ENCODE measurements at places on chromosomes 3 and 15. TPM values are rescaled to one million over a fixed set of nuclear protein-coding genes. Genes with fewer than 3 reads are reported as not detected.

Gene FBXL2
- 1.6 TPM for total RNA-seq

Gene C3orf18
- total RNA-seq = 2.1 TPM

Gene LDHAL6B
- total RNA-seq = not detected

Gene PRR20G
- not detected for total RNA-seq

Gene C2CD4A
- total RNA-seq = 1.1 TPM

Gene APH1B
- total RNA-seq = 6.1 TPM

Gene CALML4
- 118 TPM for total RNA-seq

Gene ZNF197
- total RNA-seq = 10.1 TPM

Gene DUOXA2
- 4.9 TPM for total RNA-seq

Gene LMAN1L
- not detected for total RNA-seq

Gene IGSF10
- total RNA-seq = 0.89 TPM

Gene MEIS2
- total RNA-seq = 11.3 TPM

Gene FSTL1
- 34.4 TPM for total RNA-seq

Gene PLXNB1
- total RNA-seq = 114 TPM

Gene TMCO5A
- not detected for total RNA-seq

Gene XCR1
- 0.64 TPM for total RNA-seq

Gene KNG1
- 2.3 TPM for total RNA-seq

Gene SCN11A
- 0.12 TPM for total RNA-seq

Gene XYLB
- total RNA-seq = 18.0 TPM

Gene GAP43
- 0.61 TPM for total RNA-seq

Gene FBXO40
- total RNA-seq = not detected

Gene KCNMB3
- total RNA-seq = 1.5 TPM

Gene FLNB
- total RNA-seq = 585 TPM

Gene SLMAP
- total RNA-seq = 75.7 TPM

Gene CEP63
- 19.7 TPM for total RNA-seq

Gene CEP19
- 0.78 TPM for total RNA-seq

Gene SUSD5
- 0.37 TPM for total RNA-seq

Gene NR2E3
- total RNA-seq = 0.67 TPM

Gene RGMA
- total RNA-seq = 2.5 TPM

Gene LMOD3
- 0.17 TPM for total RNA-seq

Gene UNC13C
- total RNA-seq = 0.28 TPM

Gene CD86
- total RNA-seq = 1.7 TPM

Gene MCTP2
- total RNA-seq = 64.8 TPM

Gene HACL1
- 16.5 TPM for total RNA-seq

Gene TCF12
- 82.8 TPM for total RNA-seq

Gene LRRC49
- total RNA-seq = 3.0 TPM

Gene CYP1A2
- total RNA-seq = not detected

Gene CACNA1D
- 19.3 TPM for total RNA-seq

Gene UPK1B
- not detected for total RNA-seq

Gene TF
- 0.85 TPM for total RNA-seq

Gene CHL1
- 9.3 TPM for total RNA-seq

Gene FXR1
- 57.6 TPM for total RNA-seq

Gene ANKUB1
- total RNA-seq = not detected

Gene DGKG
- 0.49 TPM for total RNA-seq

Gene GOLGA8G
- total RNA-seq = not detected

Gene MCF2L2
- total RNA-seq = 1.1 TPM

Gene GABPB1
- 11.9 TPM for total RNA-seq

All from left colon (tissue), 2 donors.